ENCODE measurements at places on chromosomes 4 and X. TPM values are rescaled to one million over a fixed set of nuclear protein-coding genes. Genes with fewer than 3 reads are reported as not detected.
A peak's percentile ranks its signal among the peaks of the same experiment; 100 is the strongest.

- H3K4me3 ChIP-seq: no peak overlapping the region
- no peak overlapping the region for H3K27ac ChIP-seq
- H3K27me3 ChIP-seq: no peaks in the 10 kb centered on the region
- H3K4me1 ChIP-seq: no peaks in the 10 kb centered on the region
These were observed 86.4 kb downstream of the LDB2 start for GRCh38 chr4:16812041-16812440.

GRCh38 chr4:42359711-42360110 is 37.6 kb upstream of the SHISA3 start:
- peaks cover 66% of the 10 kb centered on the region for H3K27me3 ChIP-seq
- H3K27ac ChIP-seq: no peak overlapping the region
- H3K4me3 ChIP-seq: no peak overlapping the region
- no peak for DNase-seq
- no peaks in the 10 kb centered on the region for H3K4me1 ChIP-seq

DNA sequence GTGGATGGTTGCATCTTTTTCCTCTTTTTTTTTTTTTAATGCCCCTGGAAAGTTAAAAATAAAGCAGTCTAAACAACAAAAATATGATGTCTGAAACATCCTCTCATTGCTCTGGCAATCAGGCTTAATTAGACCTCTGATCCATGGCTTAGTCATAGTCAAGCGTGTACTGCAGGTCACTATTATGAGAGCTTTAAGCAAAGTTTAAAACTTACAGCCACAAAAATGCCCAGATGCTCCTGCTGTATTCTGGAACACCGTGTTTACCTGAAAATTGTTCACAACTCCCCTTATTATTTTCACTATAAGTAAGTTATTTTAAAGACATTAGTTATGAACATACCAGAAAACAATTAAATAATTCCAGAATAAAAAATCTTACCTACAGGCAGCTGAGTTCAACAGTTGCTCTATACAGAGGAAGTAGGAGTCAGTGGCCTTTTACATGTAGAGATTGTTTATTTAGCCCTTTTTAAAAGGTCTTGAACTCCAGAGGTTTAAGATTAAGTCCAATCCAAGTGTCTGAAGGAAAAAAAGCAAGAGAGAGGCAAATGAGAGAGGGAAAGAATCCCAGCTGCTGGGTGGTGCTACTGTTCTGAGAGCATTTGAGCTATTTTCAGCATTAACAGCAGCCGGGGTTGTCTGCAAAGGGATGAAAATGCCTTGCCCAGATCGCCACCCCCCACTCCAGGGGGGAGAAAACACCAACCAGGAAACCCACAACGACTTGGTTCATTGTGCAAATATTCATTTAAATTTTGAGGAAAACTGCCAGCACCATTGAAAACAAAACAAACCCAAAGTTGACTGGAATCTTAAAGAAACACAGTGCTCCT is 36.9 kb downstream of the SORBS2 start:
- peak overlapping the region; percentile 82 for H3K4me3 ChIP-seq
- peak overlapping the region; percentile 91 for H3K27ac ChIP-seq
- DNase-seq: no peak
- no peaks in the 10 kb centered on the region for H3K27me3 ChIP-seq

The ADRA2C gene
- 0.99 TPM for total RNA-seq

DNA sequence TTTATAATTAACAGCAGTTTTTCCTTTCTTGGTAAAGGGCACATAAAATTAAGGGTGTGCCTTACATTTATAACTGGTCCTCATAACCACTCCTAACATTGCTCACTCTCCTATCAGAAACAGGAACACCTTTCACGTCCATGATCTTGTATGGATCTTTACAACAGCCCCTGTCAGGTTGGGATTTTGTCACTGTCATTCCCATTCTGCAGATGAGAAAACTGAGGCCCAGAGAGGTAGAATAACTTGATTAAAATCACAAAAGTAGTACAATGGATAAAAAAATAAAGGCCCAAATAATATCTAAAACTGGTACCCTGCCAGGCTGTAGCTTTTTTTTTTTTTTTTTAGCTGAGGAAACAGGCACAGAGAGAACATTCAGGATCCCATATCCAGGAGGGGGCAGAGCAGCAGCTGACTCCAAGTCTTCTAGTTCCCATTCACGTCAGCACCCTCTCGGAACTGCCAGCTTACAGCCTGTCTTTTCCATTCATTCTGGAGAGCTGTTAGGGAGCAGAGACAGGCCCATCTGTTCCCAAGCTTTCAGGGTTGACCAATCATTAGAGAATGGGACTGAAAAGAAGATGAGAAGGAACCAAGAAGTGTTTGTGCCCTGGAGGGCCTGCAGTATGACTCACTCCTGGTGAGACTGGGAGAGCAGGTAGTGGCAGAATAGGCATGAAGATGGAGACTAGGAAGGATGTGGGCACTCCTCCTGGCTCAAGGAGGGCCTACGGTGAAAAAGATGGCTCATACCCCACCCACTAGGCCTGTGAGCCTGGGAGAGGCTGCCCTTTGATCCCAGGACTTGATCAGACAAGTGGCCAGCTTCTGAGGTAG is 7.3 kb downstream of the SUV39H1 start:
- DNase-seq: no peak
- no peaks in the 10 kb centered on the region for H3K4me1 ChIP-seq
- no peak overlapping the region for H3K4me3 ChIP-seq
- H3K27ac ChIP-seq: peak overlapping the region; percentile 18
- no peaks in the 10 kb centered on the region for H3K27me3 ChIP-seq

The ZNF141 gene
- total RNA-seq: 7.9 TPM

DNA sequence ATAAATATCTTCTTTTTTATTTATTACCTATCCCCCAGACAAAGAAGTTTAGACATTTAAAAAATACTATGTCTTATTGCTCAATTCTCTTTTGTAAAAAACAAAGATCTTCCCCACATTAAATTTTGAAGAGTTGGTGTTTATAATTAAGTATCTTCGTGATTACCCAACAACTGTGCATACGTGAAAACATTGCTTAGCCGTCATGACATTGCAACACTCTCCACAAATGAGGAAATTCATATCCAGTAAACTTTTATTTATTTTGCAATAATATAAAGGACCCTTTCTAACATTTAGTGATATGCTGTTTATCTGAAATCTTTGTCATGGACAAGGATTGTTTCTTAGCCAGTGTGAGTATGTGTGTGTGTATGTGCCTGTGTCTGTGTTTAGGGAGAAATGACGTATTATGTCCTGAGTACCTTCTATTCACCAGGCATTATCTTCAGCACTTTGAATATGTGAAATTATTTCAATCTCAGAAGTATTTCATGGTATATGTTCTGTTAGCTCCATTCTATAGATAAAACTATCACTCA is 26.1 kb upstream of the EREG start:
- H3K27me3 ChIP-seq: peaks cover 27% of the 10 kb centered on the region
- H3K4me1 ChIP-seq: no peaks in the 10 kb centered on the region
- H3K4me3 ChIP-seq: no peak overlapping the region
- no peak overlapping the region for H3K27ac ChIP-seq
- peaks cover 5% of the 10 kb centered on the region for H3K36me3 ChIP-seq

The FAAH2 gene
- total RNA-seq: 1.2 TPM

GRCh38 chrX:17602245-17602644 is 135.0 kb upstream of the SCML1 start:
- H3K4me3 ChIP-seq: no peak overlapping the region
- DNase-seq: no peak
- H3K36me3 ChIP-seq: no peaks in the 10 kb centered on the region
- H3K27me3 ChIP-seq: no peaks in the 10 kb centered on the region
- H3K27ac ChIP-seq: no peak overlapping the region

The HHIP gene
- 38.3 TPM for total RNA-seq

- peaks cover 60% of the 10 kb centered on the region for H3K4me1 ChIP-seq
- peaks cover 5% of the 10 kb centered on the region for H3K36me3 ChIP-seq
- no peak overlapping the region for H3K4me3 ChIP-seq
- H3K27me3 ChIP-seq: no peaks in the 10 kb centered on the region
These were observed 27.8 kb downstream of the ADD1 start for GRCh38 chr4:2871466-2871865.

The FMR1NB gene
- not detected for total RNA-seq

The PI4K2B gene
- 15.5 TPM for total RNA-seq
